ENCODE measurements at places on chromosomes 5 and 9.

DNA sequence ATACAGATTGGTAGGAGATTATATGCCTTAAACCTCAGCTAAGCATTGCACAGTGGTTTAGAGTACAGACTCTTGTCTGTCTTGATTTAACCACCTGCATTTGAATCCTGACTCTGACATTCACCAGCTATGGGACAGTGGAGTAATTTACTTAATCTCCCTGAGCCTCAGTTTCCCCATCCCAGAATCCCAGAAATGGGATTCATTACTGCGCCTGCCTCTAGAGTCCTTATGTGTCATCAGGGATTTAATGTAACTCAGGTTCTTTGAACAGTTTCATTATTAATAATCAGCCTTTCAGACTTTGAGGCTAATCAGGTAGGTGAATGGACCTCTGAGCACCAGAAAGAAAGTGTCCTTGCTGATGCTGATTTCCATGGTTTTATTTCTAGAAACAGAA, 149.1 kb downstream of the SMARCA2 start:
- DNase-seq: no peak

- no peak for DNase-seq
These were observed 82.9 kb downstream of the RAPGEF1 start for GRCh38 chr9:131657037-131657377.

DNA sequence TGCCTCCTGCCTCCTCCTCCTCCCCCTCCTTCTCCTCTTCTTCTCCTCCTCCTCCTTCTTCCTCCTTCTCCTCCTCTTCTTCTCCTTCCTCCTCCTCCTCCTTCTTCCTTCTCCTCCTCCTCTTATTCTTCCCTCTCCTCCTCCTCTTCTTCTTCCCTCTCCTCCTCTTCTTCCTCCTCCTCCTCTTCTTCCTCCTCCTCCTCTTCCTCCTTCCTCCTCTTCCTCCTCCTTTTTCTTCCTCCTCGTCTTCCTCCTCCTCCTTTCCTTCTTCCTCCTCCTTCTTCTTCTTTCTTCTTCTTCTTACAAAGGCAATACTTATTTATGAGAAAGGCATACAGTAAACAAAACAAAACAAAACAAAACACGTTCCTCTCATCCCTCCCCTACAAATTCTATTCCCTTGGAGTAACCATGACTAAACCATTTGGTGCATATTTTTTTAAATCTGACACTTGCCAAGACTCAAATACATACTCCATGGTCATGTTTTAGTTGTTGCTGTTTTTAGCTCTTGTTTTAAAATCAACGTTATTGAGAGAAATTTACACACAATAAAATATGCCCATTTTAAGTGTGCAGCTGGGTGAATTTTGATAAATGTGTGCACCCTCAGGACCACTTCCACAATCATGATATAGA, 135.6 kb downstream of the FOXD1 start:
- no peak for DNase-seq

DNA sequence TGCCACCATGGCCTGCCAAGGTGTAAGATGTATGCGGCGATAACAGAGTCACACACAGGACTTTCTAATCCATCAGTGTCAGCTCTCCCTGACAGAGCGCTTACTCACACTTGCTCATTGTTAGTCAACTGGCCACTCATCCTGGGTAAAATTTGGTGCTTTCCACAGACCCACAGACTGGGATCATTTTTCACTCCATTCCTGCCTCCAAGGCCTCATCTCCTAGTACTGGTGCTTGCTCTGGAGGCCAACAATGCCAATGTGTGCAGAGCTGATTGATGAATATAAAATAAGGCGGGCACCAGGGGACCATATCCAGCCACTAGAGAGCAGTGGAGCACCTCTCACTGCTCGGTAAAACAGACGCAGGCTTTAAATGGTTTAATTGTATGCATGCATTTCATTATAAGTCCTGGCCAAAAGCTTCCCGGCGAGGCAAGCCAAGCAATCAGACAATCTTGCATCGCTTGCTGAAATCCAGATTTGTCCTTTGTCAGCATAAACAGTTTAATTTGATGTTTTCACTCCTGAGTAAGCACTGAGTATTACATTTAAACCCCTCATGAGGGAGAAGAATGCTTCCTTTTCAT, 22.3 kb downstream of the PSMB7 start:
- no peak for DNase-seq
